ENCODE measurements at places on chromosomes 16 and 17.

GRCh38 chr16:89826531-89827382 lies 1.5 kb upstream of the SPIRE2 start:
- DNase-seq, result no peak

- DNase-seq, result no peak
These were observed 236.7 kb downstream of the RBFOX3 start for GRCh38 chr17:79374087-79374689.

DNA sequence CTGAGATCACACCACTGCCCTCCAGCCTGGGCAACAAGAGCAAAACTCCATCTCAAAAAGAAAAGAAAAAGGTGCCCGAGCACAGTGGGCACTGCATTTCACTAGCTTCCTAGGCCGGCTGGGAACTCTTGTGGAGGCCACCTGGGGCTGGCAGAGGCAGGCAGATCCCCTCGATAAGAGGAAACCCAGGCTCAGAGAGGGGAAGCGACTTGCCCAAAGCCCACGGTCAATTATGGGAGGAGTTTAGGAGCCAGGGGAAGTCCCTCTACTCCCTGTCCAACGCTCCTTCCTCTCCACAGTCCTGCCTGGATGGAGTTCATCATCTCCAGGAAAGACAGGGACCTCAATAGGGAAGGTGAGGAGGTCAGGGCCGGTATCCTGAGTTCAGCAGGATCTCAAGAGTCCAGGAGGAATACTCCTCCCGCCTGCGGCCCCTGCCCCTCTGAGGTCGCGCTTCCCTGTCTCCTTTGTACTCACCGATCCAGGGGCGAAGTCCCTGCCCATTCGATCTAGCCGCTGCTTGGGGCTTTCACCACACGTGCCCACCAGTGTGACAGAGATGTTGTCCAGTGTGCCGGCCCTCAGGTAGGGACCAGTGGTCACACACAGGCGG lies 841 bp downstream of the ALOXE3 start:
- DNase-seq, result no peak

- DNase-seq, result no peak
These were observed 6.3 kb downstream of the JPT1 start for GRCh38 chr17:75147878-75148546.
